Mesothelial cell of epicardium (in vitro differentiated cells): ENCODE measurements at places on chromosomes 3 and 15. TPM values are rescaled to one million over a fixed set of nuclear protein-coding genes. Genes with fewer than 3 reads are reported as not detected.

Gene XXYLT1
- total RNA-seq, result 41.2 to 42.9 TPM (median 41.9 TPM) in 3 replicates

Gene SLC9C1
- total RNA-seq, result 0.69 to 1.6 TPM (median 0.69 TPM) in 3 replicates

DNA sequence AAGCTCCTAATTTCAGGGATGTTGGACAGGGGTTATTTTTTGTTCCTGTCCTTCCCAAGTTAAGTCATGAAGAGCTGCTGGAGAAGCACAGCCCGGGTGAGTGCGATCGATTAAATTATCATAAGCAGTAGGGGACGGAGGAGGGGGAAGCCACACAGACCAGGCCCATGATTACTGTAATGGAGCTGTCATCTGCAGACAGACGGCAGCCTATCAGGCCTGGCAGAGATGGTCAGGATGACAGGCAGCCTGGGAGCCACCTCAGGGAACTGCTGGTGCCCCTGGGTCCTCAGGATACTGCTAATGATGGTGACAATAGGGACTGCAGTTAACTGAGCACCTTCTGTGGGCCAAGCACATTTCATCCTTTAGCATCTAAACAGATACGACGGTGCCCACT lies 147.7 kb downstream of the RAB11A start:
- DNase-seq, result no peak
- H3K27ac ChIP-seq, result no peak overlapping the region

DNA sequence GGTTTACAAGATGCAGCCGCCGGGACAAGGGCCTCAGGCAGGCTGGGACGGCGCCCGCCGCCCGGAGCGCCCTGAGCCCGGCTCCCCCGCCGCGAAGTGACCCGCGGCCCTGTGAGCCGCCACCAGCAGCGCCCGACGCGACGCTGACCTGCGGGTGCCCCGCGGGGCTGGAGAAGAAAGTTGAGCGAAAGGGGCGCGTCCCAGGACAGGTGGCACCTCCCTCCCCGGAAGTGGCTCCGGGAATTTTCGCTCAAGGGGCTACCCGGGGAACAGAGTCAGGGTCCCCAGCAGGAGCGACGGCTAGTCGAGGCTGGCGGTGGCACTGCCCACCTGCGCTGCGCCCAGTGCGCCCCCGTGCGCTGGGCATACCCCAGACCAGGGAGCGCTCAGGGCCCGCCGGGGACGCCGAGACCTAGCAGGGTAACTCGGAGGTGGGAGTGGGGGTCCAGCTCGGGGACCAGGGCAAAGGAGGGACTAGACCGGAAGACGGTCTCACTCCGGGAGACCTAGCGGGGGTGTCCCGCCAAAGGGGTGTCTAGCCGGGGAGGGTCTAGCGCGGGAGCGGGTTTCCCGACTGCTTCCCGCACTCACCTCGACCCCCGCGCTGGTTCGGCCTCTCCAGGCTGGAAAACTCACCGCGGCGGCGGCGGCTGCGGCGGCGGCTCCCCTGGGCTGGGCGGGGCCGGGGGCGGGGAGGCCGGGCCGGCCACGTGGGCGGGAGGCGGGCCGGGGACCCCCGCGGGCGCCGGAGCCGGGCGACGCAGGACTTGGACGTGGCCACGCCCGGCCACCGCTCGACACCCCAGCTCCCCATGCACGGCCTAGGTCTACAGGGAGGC lies 18.4 kb downstream of the SPATA12 start:
- no peaks in the 10 kb centered on the region for H3K36me3 ChIP-seq
- H3K27me3 ChIP-seq, result peaks cover 8% of the 10 kb centered on the region
- peak; percentile 70 for DNase-seq
- peaks cover 2% of the 10 kb centered on the region for H3K4me1 ChIP-seq

DNA sequence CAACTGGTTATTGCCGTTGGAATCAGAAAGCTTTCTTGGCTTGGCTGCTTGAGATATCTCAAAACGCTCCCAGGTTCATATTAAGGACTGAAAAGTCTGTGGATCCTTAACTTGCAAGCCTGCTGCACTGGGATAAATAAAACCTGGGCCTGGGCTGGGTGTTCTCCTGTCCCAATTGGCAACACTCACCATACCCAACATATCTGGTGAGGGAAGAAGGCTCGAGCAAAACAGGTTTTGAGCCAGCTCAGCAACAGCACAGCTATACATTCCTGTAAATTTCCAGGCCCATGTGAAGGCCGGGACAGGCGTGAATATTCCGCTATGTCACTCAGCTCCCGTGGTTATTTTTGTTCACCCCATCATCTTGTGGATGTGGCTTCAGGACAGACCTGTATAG lies 169.0 kb upstream of the BCL6 start:
- H3K4me3 ChIP-seq, result no peak overlapping the region
- H3K36me3 ChIP-seq, result no peaks in the 10 kb centered on the region
- DNase-seq, result no peak
- H3K27me3 ChIP-seq, result no peaks in the 10 kb centered on the region
- no peak overlapping the region for H3K27ac ChIP-seq

- H3K4me1 ChIP-seq, result no peaks in the 10 kb centered on the region
- no peaks in the 10 kb centered on the region for H3K36me3 ChIP-seq
- no peak overlapping the region for H3K4me3 ChIP-seq
Measured at GRCh38 chr3:46462111-46462510, 2.6 kb downstream of the LTF start.
